IMR-90 (cell line): ENCODE measurements at places on chromosomes 2 and 18. TPM values are rescaled to one million over a fixed set of nuclear protein-coding genes. Genes with fewer than 3 reads are reported as not detected.

BCL11A gene
- total RNA-seq: 1.1 and 1.7 TPM in 2 replicates

GRCh38 chr2:231286964-231287363 lies 88.5 kb downstream of the ARMC9 start:
- H3K27me3 ChIP-seq: no peaks in the 10 kb centered on the region
- H3K27ac ChIP-seq: no peak overlapping the region
- H3K36me3 ChIP-seq: peaks cover 24% of the 10 kb centered on the region
- no peak for DNase-seq
- H3K4me3 ChIP-seq: no peak overlapping the region

PAIP2B gene
- total RNA-seq: 0.18 and 0.28 TPM in 2 replicates

- no peak for DNase-seq
- no peaks in the 10 kb centered on the region for H3K27me3 ChIP-seq
- H3K36me3 ChIP-seq: no peaks in the 10 kb centered on the region
- no peaks in the 10 kb centered on the region for H3K4me1 ChIP-seq
- no peak overlapping the region for H3K4me3 ChIP-seq
Measured at GRCh38 chr2:152920846-152921245, 202.4 kb downstream of the ARL6IP6 start.

CHRNG gene
- total RNA-seq: not detected in 2 replicates

GRCh38 chr2:222778400-222778799 lies 82.4 kb upstream of the ACSL3 start:
- peaks cover 2% of the 10 kb centered on the region; the same call in 1 of the 2 replicates for H3K27me3 ChIP-seq
- no peaks in the 10 kb centered on the region for H3K36me3 ChIP-seq
- H3K27ac ChIP-seq: no peak overlapping the region
- no peak for DNase-seq

- no peaks in the 10 kb centered on the region for H3K4me1 ChIP-seq
- DNase-seq: no peak
- H3K36me3 ChIP-seq: no peaks in the 10 kb centered on the region
- no peak overlapping the region for H3K4me3 ChIP-seq
Measured at GRCh38 chr2:198219292-198219691, 414.9 kb downstream of the PLCL1 start.

CLEC4F gene
- total RNA-seq: not detected in 2 replicates

DNA sequence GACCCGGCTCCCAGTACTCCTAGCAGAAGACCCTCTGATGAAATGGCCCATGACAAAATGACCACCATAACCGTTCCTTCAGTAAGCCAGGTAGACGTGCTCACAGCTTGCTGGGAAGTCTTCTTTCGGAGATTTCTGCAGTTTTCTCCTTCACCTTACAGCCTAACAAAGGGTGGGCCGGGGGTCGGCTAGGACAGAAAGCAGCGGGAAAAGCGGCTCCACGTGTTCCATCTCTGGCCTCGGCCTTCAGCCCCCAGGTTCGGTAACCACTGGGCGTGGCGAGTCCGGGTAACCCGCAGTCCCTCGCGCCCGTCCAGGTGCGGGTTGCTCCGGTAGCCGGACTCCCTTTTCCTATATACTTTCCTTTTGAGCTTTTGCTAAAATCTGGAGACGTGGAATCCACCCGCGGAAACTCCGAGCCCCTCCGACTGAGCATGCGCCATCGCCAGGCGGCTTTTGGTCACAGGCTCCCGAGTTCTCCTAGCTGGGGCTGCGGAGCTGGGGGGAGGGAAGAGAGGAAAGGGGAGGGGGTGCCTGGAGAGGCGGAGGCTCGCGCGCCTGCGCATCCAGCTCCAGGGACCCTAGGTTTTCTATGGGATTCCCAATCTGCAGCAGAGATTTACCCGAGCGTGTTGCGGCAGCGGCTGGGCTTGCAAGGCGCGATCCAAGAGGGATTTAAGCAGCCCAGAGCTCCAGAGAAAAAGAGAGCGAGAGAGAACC lies at the start of gene VSNL1:
TSS of gene VSNL1 (plus strand) at position 604 of the 720 bp plus-strand sequence. CDS start 51,379 bp downstream, outside the sequence.
- H3K4me3 ChIP-seq: peak within 1 kb of the TSS; percentile 39
- H3K27ac ChIP-seq: no peak within 1 kb of the TSS
- no peaks in the 10 kb centered on the region; the same call in 1 of the 2 replicates for H3K4me1 ChIP-seq
- H3K27me3 ChIP-seq: peaks cover 31% of the 10 kb centered on the region
- no peaks in the 10 kb centered on the region for H3K36me3 ChIP-seq
- DNase-seq: peak; percentile 68

- DNase-seq: no peak
- H3K4me3 ChIP-seq: no peak overlapping the region
Measured at GRCh38 chr18:37230768-37231167, 334.8 kb downstream of the CELF4 start.

DNA sequence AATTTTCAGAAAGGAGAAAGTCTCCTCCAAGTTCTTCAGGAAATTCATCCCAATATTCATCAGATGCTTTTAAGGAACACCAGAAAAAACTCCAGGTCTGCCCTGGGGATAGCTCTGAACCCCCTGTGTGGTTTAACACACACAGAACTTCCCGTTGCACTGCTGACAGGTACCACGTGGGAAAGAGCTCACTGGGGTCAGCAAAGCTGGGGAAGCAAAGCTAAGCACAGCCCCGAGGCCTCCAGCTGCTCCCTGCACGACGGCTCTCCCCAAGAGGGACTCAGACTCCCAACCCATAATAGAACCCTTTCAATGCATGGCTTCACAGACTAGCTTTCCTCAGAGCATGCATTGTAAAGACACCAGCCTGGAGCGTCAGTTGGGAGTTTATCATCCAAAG lies 28.0 kb downstream of the ADI1 start:
- H3K4me3 ChIP-seq: no peak overlapping the region
- DNase-seq: no peak
- peaks cover 7% of the 10 kb centered on the region; the same call in 1 of the 2 replicates for H3K36me3 ChIP-seq
- peaks cover 6% of the 10 kb centered on the region; the same call in 1 of the 2 replicates for H3K4me1 ChIP-seq

DNA sequence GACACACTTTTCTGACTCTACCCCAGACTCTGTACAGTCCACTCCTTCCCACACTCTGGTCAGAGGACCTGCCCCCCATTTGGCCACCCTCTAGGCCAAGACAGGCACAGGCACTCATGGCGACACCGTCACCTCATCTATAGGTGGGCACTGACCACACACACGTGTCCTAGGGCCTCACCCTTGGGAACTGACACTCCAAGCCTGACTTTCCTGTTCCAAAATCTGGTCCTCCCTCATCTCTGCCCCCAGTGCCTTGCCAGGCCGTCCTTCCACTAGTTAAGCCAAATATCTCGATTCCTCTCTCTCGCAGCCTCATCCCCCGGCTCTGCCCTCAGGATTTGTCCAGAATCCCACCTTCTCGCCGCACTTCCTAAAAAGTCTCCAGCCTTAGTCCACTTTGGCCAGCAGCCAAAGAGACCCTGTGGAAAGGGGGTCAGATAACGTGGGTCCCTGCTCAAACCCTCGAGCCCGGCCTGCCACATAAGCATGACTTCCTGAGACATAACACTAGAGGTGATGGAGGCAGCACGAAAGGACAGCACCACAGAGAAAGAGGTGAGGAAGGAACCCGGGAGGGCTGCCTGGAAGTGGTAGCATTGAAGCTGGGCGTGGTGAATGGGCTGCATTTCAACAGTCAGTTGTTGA lies 105.8 kb upstream of the OTOS start:
- H3K36me3 ChIP-seq: no peaks in the 10 kb centered on the region
- no peak overlapping the region for H3K27ac ChIP-seq
- H3K4me1 ChIP-seq: peaks cover 8% of the 10 kb centered on the region
- DNase-seq: no peak
- H3K4me3 ChIP-seq: no peak overlapping the region

SPAG16 gene
- total RNA-seq: 7.3 and 16.9 TPM in 2 replicates

GRCh38 chr2:226474131-226474530 lies 325.5 kb downstream of the IRS1 start:
- peaks cover 25% of the 10 kb centered on the region for H3K4me1 ChIP-seq
- H3K27ac ChIP-seq: no peak overlapping the region
- no peak for DNase-seq
- no peak overlapping the region for H3K4me3 ChIP-seq

DNA sequence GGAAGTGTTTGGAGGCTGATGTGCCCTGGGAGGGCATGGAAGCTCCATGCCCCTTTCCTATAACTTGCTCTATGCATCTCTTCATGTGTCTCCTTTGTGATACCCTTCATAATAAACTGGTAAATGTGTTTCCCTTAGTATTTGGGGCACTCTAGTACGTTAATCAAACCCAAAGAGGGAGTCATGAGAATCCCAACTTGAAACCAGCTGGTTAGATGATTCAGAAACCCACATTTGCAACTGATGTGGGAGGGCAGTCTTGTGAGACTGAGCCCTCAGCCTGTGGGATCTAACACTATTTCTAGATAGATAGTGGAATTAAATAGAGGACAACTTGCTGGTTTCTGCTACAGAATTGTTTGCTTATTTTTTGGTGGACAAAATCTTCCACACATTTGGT lies 20.3 kb downstream of the ANKRD30B start:
- no peak overlapping the region for H3K27ac ChIP-seq
- H3K4me1 ChIP-seq: no peaks in the 10 kb centered on the region
- no peaks in the 10 kb centered on the region for H3K27me3 ChIP-seq

G6PC2 gene
- not detected in 2 replicates for total RNA-seq

- H3K36me3 ChIP-seq: no peaks in the 10 kb centered on the region
- DNase-seq: no peak
- H3K27ac ChIP-seq: no peak overlapping the region
- H3K4me3 ChIP-seq: no peak overlapping the region
- no peaks in the 10 kb centered on the region for H3K4me1 ChIP-seq
- no peaks in the 10 kb centered on the region for H3K27me3 ChIP-seq
Measured at GRCh38 chr18:7681298-7681697, 114.2 kb downstream of the PTPRM start.

DNA sequence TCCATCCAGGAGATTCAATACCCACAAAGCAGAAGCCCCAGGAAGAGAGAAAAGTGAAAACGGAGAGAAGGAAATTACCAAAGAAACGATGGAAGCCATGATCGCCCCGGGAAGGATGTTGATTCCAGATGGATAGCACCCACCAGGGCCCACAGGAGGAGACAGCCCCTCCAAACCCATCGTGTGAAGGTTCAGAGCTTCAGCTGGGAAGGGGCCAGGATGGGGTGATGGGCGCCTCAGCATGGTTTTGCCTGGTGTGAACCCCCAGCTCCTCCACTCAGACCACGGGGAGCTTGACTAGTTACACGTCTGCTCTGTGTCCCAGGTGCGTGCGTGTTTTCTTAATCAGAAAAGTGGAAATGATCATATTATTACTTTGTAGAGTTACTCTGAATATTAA lies 264.5 kb downstream of the EIPR1 start:
- no peak overlapping the region for H3K4me3 ChIP-seq
- H3K27ac ChIP-seq: no peak overlapping the region
- no peak for DNase-seq
- no peaks in the 10 kb centered on the region for H3K4me1 ChIP-seq

FRZB gene
- total RNA-seq: 0.18 and 0.28 TPM in 2 replicates

GRCh38 chr2:238525990-238526389 lies 99.3 kb downstream of the ASB1 start:
- H3K27ac ChIP-seq: no peak overlapping the region
- DNase-seq: no peak
- no peaks in the 10 kb centered on the region for H3K36me3 ChIP-seq
- H3K27me3 ChIP-seq: peaks cover 2% of the 10 kb centered on the region; the same call in 1 of the 2 replicates
- H3K4me3 ChIP-seq: no peak overlapping the region

GRCh38 chr2:153386481-153386897 lies 92.1 kb downstream of the RPRM start:
- H3K4me1 ChIP-seq: no peaks in the 10 kb centered on the region
- H3K27ac ChIP-seq: no peak overlapping the region
- no peaks in the 10 kb centered on the region for H3K36me3 ChIP-seq
- DNase-seq: no peak
- H3K27me3 ChIP-seq: no peaks in the 10 kb centered on the region

SULT1C4 gene
- total RNA-seq: 0.36 and 0.56 TPM in 2 replicates

GRCh38 chr2:15142069-15142689 lies 419.0 kb downstream of the NBAS start:
- H3K4me1 ChIP-seq: no peaks in the 10 kb centered on the region
- H3K27me3 ChIP-seq: no peaks in the 10 kb centered on the region
- DNase-seq: peak; percentile 8

GRCh38 chr2:10447300-10447894 lies 730 bp downstream of the ODC1 start:
- H3K4me1 ChIP-seq: peaks cover 10% of the 10 kb centered on the region
- H3K27ac ChIP-seq: peak overlapping the region; percentile 41; the same call in 1 of the 2 replicates
- peak; percentile 47 for DNase-seq
- peak overlapping the region; percentile 70 for H3K4me3 ChIP-seq
- H3K27me3 ChIP-seq: no peaks in the 10 kb centered on the region

C18orf54 gene
- total RNA-seq: 3.0 and 5.6 TPM in 2 replicates

GRCh38 chr2:157875641-157876065 lies 477 bp downstream of the ACVR1 start:
- DNase-seq: no peak
- no peaks in the 10 kb centered on the region for H3K27me3 ChIP-seq
- no peaks in the 10 kb centered on the region for H3K36me3 ChIP-seq
- H3K4me3 ChIP-seq: peak overlapping the region; percentile 98
- H3K27ac ChIP-seq: peak overlapping the region; percentile 98
- H3K4me1 ChIP-seq: peaks cover 10% of the 10 kb centered on the region

GRCh38 chr18:77254711-77255405 lies 5.2 kb downstream of the GALR1 start:
- H3K4me1 ChIP-seq: no peaks in the 10 kb centered on the region
- H3K36me3 ChIP-seq: no peaks in the 10 kb centered on the region
- H3K4me3 ChIP-seq: no peak overlapping the region
- peaks cover 28% of the 10 kb centered on the region for H3K27me3 ChIP-seq
- H3K27ac ChIP-seq: no peak overlapping the region

- no peak overlapping the region for H3K4me3 ChIP-seq
- peaks cover 22% of the 10 kb centered on the region for H3K4me1 ChIP-seq
- no peaks in the 10 kb centered on the region for H3K36me3 ChIP-seq
- DNase-seq: peak; percentile 41
- no peaks in the 10 kb centered on the region for H3K27me3 ChIP-seq
Measured at GRCh38 chr18:58209326-58209725, 165.3 kb downstream of the NEDD4L start.

DNA sequence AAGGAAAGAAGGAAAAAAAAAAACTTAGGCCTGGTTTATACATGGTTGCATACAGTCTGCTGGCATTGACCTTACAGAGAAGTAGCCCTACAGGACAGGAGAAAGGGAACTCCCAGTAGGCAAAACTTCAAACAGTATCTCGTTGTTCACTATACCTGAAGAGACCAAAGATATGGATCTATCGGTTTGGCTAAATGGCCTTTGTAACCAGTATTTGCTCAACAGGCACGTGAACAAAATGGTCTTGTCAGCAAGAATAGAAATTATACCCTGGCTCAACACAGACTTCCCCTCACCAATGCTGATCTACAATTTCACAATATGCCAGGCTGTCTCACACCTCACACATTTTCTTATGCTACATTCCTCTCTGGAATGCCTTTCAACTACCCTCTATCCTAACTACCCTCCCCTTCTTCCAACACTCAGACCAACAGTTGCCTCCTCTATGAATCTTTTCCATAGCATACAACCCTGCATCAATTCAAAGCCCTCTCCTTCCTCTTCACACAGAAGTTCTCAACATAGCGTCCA lies 13.7 kb downstream of the HYCC2 start:
- H3K4me3 ChIP-seq: no peak overlapping the region
- no peak overlapping the region for H3K27ac ChIP-seq
- no peaks in the 10 kb centered on the region for H3K27me3 ChIP-seq
- peaks cover 2% of the 10 kb centered on the region for H3K4me1 ChIP-seq

- no peaks in the 10 kb centered on the region for H3K36me3 ChIP-seq
- no peak overlapping the region for H3K27ac ChIP-seq
Measured at GRCh38 chr2:29591600-29591999, 329.8 kb downstream of the ALK start.

- no peaks in the 10 kb centered on the region for H3K4me1 ChIP-seq
- H3K4me3 ChIP-seq: no peak overlapping the region
- H3K27ac ChIP-seq: no peak overlapping the region
- no peaks in the 10 kb centered on the region; the same call in 1 of the 2 replicates for H3K27me3 ChIP-seq
- DNase-seq: peak; percentile 49
- no peaks in the 10 kb centered on the region for H3K36me3 ChIP-seq
Measured at GRCh38 chr18:46402396-46402795, 254.6 kb downstream of the LOXHD1 start.
